Kidney capillary endothelial cell (primary cell): ENCODE measurements at places on chromosomes 2 and 18.

- DNase-seq: no peak
Measured at GRCh38 chr2:46239847-46240181, 57.4 kb upstream of the EPAS1 start.

DNA sequence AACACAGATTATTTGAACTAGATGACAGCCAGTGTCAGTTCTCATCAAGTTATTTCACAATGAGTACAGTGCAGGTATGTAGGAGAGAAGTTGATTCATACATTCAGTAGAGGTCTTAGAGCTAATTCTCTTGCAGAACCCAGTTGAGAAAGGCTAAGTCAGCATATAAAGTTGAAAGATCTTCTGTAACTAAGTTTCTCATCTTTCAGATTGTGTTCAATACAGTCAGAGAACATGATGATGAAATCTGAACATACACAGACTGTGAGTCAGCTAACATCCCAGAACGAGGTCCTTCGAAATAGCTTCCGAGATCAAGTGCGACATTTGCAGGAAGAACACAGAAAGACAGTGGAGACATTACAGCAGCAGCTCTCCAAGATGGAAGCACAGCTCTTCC lies 41.9 kb upstream of the LIMS1 start:
- DNase-seq: no peak

GRCh38 chr2:69764286-69765095 lies 22.6 kb downstream of the ANXA4 start:
- DNase-seq: no peak

GRCh38 chr2:28412625-28413151 lies 20.0 kb downstream of the FOSL2 start:
- DNase-seq: no peak

DNA sequence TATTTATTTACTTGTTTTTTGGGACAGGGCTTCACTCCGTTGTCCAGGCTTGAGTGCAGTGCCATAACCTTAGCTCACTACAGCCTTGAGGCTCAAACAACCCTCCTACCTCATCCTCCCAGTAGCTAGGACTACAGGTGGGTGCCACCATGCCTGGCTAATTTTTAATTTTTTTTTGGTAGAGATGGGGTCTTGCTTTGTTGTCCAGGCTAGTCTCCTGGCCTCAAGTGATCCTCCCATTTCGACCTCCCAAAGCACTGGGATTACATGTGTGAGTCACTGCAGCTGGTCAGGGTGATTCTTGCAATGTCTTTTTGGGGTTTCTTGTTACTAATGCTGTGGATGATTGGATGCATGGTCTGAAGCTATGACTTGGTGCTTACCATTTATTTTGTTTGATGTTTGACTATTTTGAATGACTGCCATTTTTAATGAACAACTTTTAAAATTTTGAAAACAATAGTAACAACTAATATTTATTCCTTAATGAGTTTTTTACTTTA lies 6.5 kb downstream of the CERS6 start:
- DNase-seq: no peak

GRCh38 chr2:160076241-160076640 lies 13.8 kb upstream of the PLA2R1 start:
- no peak for DNase-seq

DNA sequence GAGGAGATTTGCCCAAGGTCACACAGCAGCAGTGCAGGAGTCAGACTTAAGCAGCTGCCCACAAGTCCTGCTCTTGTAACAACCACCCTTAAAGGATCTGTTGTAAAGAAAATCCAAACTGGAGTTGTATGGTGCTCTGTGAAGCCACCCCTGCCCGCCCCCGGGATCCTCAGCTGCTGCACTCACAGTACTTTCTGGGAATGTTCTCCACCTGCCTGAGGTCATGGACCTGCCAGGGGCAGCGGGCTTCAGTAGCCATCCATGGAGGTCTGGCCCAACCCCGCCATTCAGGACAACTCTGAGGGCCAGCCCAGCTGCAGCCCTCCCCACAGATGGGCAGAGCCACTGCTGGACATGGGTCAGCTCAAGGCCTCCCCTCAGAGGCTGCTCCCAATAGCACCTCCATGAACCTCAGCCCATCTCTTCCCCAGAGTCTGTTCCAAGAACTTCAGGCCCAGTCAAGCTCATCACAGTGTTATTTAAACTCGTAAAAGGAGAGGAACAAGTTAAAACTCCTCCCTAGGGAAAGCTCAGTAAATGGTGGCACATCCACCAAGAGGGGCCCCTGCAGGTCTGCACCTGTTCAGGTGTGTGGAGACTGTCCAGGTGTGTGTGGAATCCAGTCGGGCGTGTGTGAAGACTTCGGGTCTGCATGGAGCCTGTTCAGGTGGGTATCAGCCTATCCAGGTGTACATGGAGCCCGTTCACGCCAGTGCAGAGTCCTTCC lies 39.4 kb upstream of the GPC1 start:
- DNase-seq: no peak

GRCh38 chr2:85886590-85886989 lies 2.2 kb downstream of the ST3GAL5 start:
- DNase-seq: peak; percentile 91

DNA sequence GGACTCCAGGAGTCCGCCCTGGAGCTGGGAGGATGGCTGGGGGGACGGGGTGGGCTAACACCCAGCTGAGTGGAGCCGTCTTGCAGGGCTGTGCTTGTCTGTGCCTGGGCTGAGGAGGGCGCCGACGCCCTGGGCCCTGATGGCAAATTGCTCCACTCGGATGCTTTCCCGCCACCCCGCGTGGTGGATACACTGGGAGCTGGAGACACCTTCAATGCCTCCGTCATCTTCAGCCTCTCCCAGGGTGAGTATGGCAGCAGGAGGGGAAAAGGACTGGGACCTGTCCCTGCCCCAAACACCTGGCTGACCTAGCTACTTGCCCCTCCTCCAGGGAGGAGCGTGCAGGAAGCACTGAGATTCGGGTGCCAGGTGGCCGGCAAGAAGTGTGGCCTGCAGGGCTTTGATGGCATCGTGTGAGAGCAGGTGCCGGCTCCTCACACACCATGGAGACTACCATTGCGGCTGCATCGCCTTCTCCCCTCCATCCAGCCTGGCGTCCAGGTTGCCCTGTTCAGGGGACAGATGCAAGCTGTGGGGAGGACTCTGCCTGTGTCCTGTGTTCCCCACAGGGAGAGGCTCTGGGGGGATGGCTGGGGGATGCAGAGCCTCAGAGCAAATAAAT lies 12.9 kb downstream of the KHK start:
- no peak for DNase-seq

GRCh38 chr18:79530821-79531220 lies 135.1 kb downstream of the NFATC1 start:
- DNase-seq: no peak

DNA sequence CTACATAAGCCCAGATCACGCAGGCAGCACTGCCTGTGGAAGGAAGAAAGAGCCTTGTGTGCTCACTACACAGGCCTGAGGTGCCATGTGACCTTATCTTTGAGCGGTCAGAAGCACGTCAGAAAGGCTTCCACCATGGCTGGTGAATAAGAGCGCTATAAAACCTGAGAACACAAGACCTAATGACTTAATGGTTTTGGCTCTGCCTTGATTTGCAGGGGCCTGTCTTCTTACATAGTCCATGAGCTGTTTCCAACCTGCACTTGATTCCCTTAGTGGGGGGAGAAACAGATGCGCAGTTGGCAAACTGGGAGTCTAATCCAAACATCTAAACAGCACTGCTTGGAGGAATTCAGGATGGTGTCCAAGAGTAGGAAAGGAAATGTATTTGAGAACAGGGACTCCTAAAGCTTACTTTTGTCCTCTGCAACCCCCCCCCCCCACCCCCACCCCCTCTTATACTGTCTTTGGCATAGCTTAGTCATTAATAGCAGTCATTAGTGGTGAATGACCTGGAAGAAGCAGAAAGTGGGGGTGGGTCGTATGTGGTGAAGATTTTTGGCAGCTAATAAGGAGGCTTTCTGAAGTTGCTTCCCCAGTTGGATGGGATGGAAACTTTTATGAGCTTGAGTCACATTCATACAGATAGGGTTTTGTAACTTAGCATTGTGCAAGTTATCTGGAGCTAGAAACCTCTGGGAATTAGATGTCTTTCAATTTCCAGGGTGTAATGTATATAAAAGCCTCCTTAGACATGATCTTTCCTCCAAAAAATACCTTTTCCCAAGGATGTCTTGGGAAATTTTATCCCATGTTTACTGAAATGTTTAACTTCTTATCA lies 454.1 kb downstream of the MEIS1 start:
- no peak for DNase-seq

DNA sequence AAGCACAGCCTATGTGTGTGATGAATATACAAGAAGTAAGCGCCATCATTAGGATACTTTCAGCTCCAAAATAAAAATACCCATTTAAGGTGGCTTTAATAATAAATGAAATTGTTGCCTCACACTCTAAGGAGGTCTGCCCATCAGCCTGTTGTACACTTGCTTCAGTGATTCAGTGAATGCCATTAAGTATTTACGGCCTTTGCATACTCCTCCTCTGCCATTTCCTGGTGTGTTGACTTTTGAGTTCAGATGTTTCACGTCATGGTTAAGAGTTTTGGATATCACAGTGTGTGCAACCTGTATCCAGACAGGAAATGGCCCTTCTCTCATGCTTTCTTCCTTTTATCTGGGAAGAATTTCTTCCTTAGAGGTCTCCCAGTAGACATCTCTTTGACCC lies 38.6 kb upstream of the SNORC start:
- DNase-seq: no peak

DNA sequence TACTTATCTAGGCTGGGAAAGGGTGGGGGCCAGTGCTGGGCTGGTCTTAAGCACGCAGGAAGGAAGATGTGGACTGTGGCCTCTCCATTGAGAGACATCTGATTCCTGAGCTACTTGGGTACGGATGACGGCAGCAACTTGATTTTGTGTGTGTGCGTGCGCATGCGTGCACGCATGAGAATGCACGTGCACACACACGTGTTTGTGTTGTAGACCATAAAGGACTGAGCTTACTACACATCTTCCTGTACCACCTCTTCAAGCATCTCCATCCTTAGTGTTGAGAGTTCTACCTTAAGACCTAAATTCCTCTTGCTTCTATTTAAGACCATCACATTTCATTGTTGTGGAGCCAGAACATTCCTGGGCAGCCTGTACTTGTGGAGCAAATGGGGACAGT lies 9.5 kb downstream of the WNT6 start:
- DNase-seq: no peak

- peak; percentile 51 for DNase-seq
Measured at GRCh38 chr2:168961450-168962229, 60.5 kb downstream of the G6PC2 start.

GRCh38 chr2:205822579-205822978 lies 140.3 kb downstream of the NRP2 start:
- DNase-seq: no peak

GRCh38 chr2:205586626-205587025 lies 95.7 kb upstream of the NRP2 start:
- no peak for DNase-seq

DNA sequence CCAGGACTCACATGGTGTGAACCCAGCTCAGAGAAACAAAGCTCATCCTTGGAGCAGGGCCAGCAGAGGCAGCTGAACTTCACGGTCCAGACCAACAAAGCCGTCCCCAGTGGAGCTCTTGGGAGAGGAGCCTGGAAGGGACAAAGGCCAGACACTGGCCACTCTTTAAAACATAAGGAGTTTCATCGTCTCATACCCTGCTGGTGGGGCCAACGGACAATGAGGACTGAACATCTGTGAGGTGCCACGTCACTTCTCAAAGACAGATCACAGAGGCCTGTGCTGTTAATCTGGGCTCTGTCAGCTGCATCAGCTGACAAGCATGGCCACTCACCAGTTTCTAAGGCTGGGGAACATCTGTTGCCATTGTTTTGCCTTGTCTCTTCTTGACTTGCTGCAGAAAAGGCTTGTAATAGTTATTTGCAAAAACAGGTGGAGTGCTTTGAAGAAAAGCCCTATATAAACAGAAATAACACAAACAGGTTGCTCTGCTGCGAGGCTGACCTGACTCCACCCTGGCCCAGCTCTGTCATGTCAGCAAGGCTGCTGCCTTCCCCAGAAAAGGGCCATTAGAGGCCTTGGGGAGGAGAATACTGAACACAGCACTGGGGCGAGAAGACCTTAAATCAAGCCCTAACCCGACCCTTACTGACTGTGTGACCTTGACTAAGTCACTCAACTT lies 68.1 kb upstream of the DAPL1 start:
- DNase-seq: no peak

DNA sequence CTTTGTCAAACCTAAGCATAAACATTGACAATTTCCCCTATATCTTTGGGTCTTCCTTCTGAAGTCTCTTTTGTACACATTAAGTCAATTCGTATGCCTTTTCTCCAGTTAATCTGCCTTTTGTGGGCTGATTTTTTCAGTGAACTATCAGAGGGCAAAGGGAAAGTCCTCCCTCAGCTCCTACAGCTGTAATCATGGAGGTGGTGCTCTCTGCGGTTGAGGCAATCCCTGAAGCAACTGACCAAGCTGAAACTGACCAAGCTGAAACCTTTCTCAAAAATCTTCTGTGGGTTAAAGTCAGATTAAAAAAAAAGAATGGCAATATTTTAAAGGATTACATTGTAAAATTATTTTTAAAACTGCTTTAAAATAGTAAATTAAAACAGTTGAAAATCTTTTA lies 105.8 kb upstream of the DNAJC10 start:
- DNase-seq: no peak

DNA sequence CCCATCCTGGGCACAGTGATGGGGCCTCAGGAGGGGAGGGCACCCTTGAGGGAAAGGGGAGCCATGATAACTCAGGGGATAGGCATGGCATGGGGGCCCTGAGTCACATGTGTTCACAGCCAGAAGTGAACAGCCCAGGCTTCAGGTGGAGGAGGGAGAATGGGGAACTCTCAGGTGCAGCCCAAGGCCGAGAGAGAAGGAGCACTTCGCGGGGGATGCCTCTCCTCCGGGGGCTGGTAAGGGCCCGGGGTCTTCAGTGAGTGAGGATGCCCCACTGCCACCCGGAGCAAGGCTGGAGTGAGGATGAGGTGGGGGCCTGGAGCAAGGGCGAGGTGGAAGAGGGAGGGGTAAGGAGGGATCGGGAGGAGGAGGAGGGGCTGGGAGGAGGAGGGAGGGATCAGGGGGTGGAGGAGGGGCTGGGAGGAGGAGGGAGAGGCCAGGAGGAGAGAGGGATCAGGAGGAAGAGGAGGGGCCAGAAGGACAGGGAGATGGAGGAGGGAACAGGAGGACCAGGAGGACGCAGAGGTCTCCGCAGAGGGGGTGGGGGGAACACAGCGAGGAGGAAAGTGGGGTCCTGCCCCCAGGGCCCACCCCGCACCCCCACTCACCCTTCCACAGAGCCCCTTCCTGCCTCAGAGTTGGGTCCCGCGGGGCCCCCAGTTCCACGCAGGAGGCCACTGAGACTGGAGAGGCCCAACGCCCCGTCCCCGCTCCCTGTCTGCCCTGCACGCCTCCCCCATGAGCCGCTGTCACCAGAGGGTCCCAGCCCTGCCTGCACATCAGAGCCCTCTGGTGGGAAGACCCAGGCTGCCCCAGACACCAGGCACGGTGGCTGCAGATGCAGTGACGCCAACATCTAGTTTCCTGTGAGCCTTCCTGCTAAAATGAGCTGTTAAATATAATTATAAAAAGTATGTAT lies 42.8 kb downstream of the RAMP1 start:
- DNase-seq: no peak

- DNase-seq: no peak
Measured at GRCh38 chr2:213317929-213318328, 33.7 kb downstream of the SPAG16 start.
